Suppressor macrophage treated with lipopolysaccharide for 4 hours (primary cell): ENCODE measurements at places on chromosomes 7 and 10.

GRCh38 chr10:4543938-4544533, 282.0 kb upstream of the AKR1E2 start:
- no peak for DNase-seq

DNA sequence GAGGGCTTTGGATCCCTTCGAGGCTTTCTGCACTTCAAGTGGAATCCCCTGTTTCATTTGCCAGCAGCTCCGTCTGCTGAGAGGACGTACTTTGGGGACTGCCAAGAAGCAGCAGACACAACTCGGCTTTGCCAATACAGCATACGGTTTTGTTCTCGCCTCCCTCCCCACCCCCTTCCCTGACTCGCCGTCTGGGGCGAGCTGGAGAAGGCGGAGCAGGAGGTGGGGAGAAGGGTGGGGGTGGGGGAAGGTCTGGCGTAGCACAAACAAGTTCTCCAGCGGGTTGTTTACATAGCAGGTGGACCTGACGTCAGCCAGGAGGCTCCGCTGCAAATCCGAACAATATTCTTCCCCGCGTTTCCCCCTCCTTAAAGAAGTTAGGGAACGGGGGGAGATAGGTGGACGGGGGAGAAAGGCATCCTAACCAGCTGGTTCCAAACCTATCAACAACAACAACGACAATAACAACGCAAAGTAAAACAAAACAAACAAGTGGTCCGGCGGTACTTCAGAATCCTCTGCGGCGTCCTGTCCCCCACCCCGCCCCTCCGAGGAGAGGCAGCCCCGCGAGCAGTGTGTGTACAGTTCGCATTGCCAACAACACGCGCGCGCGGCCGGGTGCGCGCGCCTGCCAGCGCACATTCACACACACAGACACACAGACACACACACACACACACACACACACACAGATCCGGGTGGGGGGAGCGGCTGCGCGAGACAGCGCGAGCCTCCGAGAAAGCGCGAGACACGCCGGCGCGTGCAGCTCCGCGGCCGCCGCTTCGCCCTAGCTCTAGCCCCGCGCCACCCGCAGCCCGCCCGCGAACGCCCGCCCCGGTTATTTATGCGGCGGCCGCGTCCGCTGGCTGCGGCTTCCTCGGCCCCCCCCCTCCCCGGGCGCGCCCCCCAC, 167.0 kb upstream of the PPP1R3A start:
- peak; percentile 45 for DNase-seq

DNA sequence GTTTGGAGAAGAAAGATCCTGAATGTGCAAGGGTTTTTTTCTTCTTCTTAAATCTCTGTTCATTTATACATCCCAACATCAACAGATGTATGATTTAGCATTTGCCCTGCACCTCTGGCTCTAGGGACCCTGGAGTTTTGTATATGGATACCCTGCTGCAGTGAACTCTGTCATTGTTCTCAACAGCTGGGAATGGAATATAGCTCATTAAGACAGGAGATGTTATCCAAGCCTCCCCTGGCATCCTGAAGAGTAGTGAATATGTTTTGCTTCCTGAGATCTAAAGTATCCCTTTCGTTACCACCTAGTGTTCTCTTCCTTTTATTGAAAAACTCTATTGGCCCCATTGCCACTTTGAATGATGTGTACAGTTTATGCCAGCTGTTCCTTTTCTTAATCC, 275.9 kb downstream of the EXOC4 start:
- DNase-seq: no peak

- DNase-seq: peak; percentile 54
Measured at GRCh38 chr10:30386801-30387588, 37.9 kb upstream of the MTPAP start.

GRCh38 chr10:35843524-35844181, 201.6 kb upstream of the FZD8 start:
- no peak for DNase-seq
